ENCODE measurements at places on chromosomes 3 and 15.

- DNase-seq, result peak; percentile 69
These were observed 77.2 kb downstream of the SCN10A start for GRCh38 chr3:38738630-38739395.

- no peak for DNase-seq
These were observed 48.6 kb upstream of the CAPN7 start for GRCh38 chr3:15157441-15157840.

DNA sequence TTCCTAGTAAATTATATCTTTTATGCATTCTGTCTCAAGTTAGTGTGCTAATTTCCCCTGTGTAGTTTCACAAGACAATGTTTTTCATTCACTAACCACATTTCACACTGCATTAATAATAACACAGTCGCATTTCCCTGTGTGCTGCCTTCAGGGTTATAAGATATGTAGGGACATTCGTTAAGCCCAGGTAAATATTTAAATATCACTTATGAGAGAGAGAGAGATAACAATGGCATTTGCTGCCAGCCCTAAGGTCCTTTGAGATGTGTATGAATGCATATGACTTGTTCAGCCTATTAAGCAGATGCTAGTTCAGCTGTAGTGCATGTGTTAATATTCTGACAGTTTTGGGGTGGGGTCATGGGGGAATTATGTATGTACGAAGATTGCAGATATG lies 876.7 kb downstream of the NAALADL2 start:
- DNase-seq, result no peak

GRCh38 chr3:45011756-45012508 lies 14.2 kb upstream of the CLEC3B start:
- no peak for DNase-seq

DNA sequence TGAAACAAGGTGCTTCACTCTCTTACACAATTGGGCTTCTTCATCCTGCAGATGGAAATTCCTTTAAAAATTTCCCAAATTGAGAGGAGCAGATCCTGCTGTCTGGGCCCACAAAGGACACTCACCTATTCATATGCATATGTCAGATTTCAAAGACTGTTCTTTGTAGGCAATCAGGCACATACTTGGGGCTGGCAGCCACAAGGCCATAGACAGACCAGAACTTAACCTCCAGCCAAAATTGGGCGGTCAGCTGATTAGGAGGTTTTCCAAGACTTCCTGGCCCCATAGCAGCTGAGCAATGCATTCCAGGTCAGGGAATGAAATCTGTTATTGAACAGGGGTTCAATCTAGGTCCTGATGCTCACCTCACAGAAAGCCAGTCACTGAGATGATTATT lies 15.0 kb upstream of the HPS3 start:
- no peak for DNase-seq

All from vagina (tissue), 2 donors.